Immature natural killer cell (primary cell): ENCODE measurements at places on chromosomes 3 and 15.
A peak's percentile ranks its signal among the peaks of the same experiment; 100 is the strongest.

- DNase-seq = peak; percentile 34
Observed at GRCh38 chr3:33636125-33636850, 81.8 kb downstream of the CLASP2 start.

DNA sequence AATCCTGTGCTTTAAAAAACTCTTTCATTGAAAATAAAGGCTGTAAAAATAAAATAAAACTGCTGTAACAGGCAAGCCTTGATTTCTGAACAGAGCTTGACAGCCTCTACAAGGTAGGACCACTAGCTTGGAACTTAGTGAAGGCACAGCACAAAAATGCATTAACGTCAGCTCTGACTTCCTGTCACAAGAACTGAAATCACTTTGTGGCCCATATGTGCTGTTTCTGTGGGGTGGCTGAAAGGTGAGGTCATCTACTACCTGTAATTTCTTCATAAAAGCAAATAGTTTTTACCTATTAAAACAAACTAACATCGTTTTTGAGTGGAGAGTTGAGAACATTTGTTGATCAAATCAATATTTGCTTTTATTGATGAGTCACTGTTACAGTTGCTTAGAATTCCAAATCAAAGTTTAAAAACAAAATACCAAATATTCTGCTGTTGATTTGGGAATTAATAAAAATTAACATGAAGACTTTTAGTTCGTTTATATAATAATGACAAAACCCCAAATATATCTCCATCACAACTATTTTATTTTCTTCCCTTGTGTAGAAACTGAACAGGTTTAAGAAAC, 1034.1 kb downstream of the MCTP2 start:
- no peak for DNase-seq

DNA sequence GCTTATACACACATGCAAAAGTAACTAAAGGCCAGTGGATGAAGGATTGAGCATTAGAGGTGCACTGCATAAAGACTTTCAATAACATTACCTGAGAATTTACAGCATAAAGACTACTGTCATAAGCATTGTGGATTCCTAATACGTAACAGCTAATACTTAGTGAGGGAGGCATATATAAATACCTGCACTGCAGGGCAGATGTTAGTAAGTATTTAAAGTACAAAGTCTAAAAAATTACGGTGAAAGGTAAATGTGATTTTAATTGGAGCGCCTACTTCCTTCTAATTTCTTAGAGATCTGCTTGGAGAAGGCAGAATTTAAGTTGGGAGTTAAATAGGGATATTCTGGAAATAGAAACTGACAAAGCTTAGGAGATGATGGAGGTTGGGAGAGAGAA, 25.4 kb upstream of the TRPM7 start:
- DNase-seq = no peak

DNA sequence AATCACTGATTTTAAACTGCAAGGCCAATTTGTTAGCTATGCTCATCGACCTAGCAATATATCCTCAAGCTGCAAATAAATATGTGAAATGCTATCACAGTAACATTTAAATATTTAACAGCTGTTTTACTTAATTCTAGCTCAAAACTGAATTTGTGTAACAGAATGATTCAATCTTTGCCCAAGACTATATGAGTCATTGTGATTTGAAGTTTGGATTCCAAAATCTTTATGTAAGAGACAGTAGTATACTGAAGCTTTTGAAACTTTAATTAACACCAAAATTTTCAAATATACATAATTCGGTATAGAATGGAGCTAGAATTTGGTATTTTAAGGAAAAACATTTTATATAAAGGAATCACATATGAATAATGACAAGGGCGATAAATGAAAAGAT, 603.0 kb upstream of the ROBO2 start:
- no peak for DNase-seq

DNA sequence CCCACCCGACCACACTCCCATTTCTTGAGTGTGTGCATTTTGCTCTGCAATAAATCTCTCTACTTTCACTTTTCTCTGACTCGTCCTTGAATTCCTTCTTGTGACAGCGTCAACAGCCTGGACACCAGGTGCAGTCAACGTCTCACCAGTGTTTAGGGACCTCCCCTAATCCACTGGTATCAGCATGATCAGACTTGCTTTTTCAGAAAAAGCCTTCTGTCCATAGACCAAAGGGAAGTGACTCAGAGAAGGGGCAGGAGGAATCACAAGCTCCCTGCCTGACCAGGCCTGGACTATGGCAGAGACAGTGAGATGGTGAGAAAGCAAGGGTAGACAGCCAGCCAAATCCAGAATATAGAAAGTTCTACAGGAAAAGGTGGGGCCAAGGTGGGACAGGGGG, 15.5 kb downstream of the CCR5 start:
- DNase-seq = no peak

GRCh38 chr3:29099296-29099695, 181.6 kb upstream of the RBMS3 start:
- DNase-seq = no peak

GRCh38 chr3:58563386-58564035, 13.7 kb downstream of the FAM107A start:
- no peak for DNase-seq

DNA sequence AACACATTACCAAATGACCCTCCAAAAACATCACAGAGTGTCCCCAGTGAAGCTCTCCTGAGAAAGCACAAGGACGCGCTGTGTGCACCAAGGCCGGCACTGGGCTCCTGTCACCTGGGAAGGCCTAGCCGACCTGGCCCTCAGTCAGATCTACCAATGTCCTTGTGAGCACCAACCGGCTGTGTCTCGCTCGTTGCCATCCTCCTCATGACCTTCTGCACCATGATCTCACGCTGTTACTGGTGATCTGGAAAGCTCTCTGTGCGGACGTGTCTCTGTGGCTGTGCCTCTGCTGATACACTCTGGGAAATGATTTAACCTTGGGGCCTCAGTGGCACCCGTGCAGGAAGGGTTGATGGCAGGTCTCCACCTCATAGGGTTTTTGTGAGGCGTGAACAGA, 24.2 kb downstream of the ZXDC start:
- no peak for DNase-seq

DNA sequence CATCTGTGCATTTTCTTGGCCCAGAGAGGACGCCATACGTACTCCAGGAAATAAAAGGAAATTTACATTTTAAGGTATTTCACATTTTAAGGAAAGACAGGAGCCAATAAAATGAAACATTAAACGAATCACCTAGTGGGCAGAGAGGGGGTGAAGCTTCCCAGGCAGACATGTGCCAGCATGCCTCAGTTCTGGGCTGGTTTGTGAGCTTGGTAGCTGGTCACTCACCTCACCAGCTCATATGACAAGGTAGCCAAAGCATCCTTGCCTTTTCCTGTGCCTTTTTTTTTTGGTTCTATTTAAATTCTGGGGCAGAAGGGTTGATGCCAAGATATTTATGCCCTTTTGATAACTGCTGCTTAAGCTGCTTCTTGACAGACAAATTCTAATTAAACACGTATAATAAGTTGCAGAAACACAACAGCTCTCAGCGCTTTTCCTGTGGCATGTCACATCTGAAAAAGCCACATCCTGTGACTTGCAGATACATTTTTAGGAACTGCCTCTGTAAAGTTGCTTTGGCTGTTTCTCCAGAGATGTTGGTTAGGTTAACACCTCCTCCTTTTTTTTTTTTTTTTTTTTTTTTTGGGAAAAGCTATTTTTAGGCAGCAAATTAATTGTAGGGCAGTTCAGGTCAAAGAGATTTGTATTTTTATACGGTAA, 218.6 kb downstream of the PDCD6IP start:
- DNase-seq = peak; percentile 62

- no peak for DNase-seq
Observed at GRCh38 chr15:54803134-54803808, 393.5 kb downstream of the RSL24D1 start.
